Left colon (tissue), 2 donors: ENCODE measurements at places on chromosomes 11 and 22. TPM values are rescaled to one million over a fixed set of nuclear protein-coding genes. Genes with fewer than 3 reads are reported as not detected.

Gene MRPL23
- 65.8 TPM for total RNA-seq

GRCh38 chr11:122036018-122036417, 80.0 kb downstream of the BLID start:
- no peak for DNase-seq

DNA sequence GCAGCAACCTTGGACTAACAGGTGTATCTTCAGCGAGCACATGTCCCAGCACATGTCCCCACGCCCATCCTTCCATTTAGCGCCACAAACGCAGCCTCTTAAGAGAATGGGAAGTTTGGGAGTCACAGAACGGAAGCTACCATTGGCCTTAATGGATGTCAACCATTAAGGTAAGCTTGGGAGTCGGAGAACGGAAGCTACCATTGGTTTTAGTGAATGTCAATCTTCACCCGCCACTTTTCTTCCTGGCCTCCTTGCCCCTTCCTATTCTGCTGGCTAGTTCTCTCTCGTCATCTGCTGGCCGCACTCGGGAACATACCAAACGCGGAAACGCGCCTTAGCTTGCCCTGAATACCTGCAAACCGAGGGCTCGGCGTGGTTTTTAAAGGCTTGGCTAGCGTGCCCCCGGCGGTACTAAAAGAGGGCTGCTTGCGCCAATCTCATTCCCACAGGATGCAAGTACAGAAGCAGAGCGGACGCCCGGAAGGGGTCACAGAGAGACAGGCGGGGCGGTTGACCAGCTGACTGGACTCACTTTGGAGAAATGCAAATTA, 24.3 kb downstream of the GLYATL1 start:
- no peak for DNase-seq

DNA sequence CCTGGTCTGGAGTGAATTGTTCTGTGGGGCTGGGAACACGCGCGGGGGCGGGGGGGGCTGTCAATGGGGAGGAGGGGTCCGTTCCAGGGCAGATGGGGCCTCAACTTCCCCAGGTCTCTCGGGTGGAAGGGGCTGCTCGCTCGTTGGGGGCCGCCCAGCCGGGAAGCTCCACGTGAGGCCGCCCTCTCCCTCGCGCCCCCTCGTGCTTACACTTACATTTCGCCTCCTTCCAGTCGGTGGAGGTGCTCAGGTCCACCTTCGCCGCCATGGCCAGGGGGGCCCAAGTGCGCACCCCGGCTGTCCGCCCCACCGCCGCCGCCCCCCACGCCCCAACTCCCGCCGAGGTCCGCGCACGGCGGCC, 452 bp downstream of the MACROD1 start:
- DNase-seq = no peak

GRCh38 chr11:86372586-86372985, 2.1 kb upstream of the CCDC81 start:
- DNase-seq = no peak

DNA sequence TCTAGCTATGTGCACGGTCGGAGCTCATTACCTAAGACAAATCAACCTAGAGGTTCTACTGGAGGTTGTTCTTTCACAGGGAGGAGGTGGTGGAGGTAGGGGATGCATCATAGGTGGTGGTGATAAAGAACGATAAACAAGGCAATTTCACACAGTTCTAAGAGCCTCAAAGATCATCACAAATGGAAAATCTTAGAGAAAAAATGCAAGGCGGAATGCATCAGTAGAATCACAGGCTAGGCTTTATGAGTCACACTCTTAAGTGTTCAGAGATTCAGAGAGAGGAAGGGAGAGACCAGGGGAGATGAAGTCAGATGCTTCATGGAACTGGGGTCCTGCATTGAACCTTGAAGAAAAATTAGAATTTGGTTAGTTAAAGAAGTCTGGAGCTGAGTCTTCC, 58.3 kb downstream of the TMPRSS5 start:
- DNase-seq = no peak

- DNase-seq = no peak
Observed at GRCh38 chr11:121427400-121427744, 24.7 kb upstream of the SORL1 start.
